ENCODE measurements at places on chromosomes 4 and X.
A peak's percentile ranks its signal among the peaks of the same experiment; 100 is the strongest.

- peak; percentile 23 for DNase-seq
Observed at GRCh38 chrX:153870791-153871360, 15.1 kb downstream of the L1CAM start.

DNA sequence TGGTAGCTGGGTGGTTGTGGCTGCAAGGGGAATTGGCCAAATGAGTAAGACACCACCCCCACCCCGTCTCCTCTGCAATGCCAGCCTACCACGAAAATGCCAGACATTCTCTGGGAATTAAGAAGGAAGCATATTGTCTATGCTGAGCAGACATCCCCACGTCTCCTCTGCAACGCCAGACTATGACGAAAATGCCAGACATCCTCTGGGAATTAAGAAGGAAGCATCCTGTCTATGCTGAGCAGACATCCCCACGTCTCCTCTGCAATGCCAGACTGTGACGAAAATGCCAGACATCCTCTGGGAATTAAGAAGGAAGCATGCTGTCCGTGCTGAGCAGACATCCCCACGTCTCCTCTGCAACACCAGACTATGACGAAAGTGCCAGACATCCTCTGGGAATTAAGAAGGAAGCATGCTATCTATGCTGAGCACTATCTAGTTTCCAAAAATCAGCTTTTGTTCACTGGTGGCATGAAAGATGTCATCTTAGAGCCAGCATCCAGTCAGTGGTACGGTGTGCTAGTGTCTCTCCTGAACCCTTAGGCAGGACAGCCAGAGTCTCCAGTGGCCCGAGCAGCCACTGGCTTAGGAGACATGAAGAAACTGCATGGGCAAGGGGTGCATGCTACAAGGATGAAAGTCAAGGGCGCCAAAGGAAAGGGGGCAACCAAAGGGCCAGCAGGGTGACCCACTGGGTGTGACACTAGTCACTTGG, 339.8 kb upstream of the FRG1 start:
- no peak for DNase-seq

DNA sequence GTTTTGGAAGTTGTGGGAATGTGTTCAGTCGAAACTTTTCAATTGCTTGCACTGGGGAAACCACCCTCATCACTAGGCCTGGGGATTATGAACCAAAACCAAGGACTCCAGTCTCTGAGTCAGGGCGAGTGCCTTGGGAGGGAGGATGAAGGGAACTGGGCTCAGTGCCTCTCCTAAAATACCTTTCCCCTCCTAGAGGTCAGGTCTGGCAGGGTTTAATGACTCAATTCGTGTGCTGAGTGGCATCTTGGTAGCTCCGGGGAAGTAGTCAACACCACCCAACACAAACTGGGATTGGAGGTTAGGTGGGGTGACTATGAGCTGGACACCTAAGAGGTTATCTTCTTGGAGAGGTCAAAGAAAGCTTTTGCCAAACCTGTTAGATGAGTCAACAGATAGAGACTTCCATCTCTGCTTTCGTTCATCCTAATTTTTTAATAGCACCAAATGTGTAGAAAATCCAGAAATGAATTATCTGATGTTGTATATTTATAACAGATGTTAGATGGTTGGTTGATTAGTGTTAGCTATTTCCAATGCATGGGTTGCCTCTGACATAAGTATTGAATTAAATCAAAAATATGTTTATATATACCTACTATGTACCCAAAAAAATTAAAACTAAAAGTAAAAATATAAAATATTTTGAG, 202.8 kb downstream of the SHROOM3 start:
- DNase-seq = no peak

DNA sequence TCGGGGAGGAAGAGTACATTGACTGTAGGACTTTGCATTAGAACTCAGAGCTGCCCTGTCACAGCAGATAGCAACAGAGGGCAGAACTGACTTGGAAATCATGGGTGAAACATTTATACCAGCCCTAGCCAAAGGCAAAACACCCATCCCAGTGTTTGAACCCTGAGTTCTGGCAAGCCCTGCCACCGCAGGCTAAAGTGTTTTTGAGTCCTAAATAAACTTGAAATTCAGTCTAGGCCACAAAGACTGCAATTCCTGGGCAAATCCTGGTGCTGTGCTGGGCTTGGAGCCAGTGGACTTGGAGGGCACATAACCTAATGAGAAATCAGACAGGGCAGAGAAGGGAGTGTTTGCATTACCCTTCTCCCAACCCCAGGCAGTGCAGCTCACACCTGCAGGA, 1015.7 kb downstream of the FSTL5 start:
- no peak for DNase-seq

GRCh38 chr4:3226467-3226866, 22.5 kb upstream of the MSANTD1 start:
- no peak for DNase-seq

DNA sequence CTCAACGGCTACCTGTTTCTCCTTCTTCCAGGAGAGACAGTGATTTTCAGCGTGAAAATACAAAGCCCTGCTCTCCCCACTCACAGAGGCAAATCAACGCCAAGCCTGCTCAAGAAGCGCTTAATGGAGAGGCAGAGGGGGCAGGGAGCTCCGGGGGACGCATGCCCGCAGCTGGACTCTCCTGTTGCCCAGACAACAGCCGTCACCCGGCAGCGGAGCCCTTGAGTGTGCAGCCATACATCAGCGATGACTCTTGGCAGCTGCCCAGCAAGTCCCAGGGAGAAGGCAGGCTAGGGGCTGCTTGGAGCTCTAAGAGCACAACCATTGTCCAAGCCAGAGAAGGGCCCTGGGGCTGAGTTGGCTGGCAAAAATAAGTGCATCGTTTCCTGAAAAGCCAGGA, 71.0 kb upstream of the AFAP1 start:
- DNase-seq = no peak

- no peak for DNase-seq
Observed at GRCh38 chr4:7397206-7398103, 37.3 kb downstream of the PSAPL1 start.

Data from GM13976 (cell line).